Left ventricle myocardium superior (tissue), 1 donor: ENCODE measurements at places on chromosomes 5 and 9. TPM values are rescaled to one million over a fixed set of nuclear protein-coding genes. Genes with fewer than 3 reads are reported as not detected.

DNA sequence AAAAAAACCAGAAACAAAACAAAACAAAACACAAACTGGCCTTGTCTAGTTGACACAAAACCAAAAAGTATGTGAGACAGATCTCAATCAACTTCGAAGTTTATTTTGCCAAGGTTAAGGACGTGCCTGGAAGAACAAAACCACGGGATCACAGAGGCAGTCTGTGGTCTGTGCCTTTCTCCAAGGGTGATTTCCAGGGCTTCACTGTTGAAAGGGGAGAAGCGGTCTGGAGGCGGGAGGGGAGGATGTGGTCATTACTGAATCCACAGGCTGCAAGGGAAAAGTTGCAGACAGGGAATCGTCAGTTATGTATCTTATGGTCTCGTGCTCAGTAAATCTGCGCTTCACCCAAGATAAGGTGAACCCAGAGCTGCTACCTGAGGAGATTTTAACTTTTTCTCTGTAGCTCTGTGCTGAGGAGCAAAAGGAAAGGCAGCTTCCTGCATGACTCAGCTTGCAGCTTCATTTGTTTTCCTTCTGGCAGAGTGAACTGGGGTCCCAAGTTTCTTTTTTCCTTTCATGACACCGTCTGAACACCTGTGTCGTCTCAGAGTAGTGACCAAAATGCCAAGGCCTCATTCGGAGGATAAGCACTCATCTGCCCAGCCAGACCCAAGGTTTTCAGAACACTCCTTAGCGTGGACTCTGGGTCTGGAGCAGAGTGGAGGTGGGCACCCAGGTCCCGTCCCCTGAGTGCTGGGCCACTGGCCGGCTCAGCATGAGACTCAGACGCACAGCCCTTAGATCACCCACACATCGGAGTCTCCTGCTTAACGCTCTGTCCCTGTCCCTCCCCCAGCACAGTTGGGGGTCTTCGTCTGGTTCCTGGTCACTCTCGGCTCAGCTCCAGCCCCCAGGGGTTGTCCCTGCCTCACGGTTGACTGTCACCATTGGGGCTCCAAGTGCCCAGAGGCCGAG is 25.9 kb downstream of the ROPN1L start:
- DNase-seq: no peak

DNA sequence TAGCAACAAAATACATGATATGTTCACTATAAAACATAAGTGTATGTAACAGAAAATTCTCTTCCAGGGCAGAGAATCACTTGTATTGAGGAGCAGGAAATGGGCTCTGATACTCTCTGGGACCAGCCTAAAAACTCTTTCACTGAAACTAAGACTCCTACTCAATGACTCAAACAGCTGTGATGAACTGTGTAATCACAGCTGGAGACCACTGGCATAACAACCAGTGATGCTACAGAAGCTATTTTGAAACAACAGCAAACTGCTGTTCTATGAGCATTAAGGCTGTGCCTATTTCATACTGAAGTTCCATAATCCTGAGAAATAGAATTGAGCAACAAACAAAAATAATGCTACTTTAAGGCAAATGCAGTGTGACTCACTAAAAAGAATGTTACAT is 594.0 kb downstream of the HINT1 start:
- no peak for DNase-seq

DNA sequence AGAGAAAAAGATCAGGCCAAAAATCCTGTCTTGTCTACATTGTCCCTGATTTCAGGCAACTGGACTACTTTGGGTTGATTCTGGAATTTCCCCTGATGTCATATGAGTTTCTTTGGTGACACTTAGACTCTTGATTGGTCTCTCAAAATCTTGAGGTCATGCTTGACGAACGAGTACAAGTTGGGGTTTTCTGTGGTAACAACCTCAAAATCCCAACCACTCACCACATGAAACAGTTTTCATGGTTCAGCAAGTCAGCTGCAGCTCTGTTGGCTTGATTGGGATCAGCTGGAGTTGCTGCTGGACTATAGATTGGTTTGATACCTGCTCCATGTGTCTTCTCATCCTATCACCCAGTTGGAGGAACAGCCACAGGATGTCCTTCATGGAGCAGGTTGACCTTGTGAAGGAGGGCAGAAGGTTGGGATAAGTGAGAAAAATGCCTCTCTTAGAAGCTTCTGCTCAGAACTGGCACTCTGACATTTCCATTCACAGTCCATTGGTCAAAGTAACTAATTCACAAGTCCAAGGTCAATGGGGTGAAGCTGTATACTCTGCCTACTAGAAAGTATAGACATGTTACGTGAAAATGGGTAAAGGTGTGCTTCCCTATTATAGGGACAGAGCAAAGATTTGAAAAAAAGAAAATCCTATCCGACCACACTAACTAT is 284.5 kb downstream of the SH3GL2 start:
- DNase-seq: no peak

DNA sequence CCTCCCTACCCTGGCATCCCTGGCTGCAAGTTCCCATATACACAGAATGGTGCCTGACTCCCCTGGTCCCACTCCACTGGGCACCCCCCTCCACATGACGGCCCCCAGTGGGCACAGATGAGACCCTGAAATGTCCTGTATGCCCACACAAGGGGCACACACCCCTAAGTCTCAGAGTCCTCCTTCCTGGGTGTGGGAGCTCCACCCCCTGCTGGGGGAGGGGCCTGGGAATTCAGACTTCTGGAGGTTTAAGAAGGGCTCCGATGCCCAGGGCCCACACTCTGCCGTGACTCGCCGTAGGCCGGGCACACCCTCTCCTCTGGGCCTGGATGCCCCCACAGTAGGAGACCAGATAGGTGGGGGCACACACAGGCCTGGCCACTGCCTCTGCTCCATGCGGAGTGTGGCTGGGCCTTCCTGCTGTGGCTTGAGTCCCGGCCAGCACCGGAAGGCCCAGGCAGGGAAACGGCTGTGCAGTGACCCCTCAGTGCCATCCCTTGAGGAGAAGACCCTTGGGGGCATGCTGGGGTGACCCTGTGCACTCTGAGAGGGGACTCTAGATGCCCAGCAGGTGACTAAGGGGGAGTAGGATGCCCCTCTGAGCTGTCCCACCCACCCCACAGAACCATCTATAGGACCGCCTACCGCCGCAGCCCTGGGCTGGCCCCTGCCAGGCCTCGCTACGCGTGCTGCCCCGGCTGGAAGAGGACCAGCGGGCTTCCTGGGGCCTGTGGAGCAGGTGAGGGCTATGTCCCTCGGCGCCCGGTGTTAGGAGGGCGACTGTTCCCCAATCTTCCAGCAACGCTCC is 6.5 kb downstream of the EGFL7 start:
- DNase-seq: no peak

DNA sequence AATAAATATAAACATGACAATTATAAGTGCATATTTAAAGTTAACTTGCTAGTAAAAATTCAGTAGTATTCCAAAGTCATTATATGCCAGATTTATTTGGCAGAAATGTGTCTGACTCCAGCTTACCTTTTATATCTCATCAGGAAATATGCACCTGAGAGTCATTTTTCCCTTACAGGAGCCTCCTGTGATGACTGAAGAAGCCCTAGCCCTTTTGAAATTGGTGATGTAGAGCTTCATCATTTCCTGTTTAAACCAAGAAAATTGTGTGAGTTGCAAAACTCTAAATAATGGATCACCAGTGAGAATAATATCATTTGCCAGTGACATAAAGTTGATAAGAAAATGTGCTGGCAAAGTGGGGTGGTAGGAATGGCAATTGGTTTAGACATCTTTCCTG is 42.1 kb upstream of the CTNND2 start:
- no peak for DNase-seq

Gene PTGES
- total RNA-seq: 2.4 TPM

Gene CKMT2
- total RNA-seq: 2,067 TPM

Gene TNFSF8
- 0.77 TPM for total RNA-seq
